ENCODE measurements at places on chromosomes 5 and 9. TPM values are rescaled to one million over a fixed set of nuclear protein-coding genes. Genes with fewer than 3 reads are reported as not detected.

DNA sequence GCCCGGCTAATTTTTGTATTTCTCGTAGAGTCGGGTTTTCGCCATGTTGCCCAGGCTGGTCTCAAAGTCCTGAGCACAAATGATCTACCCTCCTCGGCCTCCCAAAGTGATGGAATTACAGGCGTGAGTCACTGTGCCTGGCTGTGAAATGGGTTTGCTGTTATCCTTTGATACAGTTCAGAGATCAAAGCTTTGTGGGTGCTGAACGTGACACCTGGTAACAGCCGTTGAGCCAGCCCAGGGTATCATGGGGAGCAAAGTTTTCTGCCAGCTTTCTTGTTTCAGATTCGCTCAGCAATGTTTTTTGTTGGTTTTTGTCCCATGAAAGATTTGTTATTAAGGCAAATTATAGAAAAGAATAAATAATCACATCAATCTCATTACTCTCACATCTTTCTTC lies 68.9 kb upstream of the LPAR1 start:
- H3K27ac ChIP-seq = no peak overlapping the region
- no peaks in the 10 kb centered on the region for H3K36me3 ChIP-seq
- DNase-seq = no peak
- H3K27me3 ChIP-seq = no peaks in the 10 kb centered on the region
- H3K4me3 ChIP-seq = no peak overlapping the region

Gene COMMD10
- 30.4 TPM for total RNA-seq

DNA sequence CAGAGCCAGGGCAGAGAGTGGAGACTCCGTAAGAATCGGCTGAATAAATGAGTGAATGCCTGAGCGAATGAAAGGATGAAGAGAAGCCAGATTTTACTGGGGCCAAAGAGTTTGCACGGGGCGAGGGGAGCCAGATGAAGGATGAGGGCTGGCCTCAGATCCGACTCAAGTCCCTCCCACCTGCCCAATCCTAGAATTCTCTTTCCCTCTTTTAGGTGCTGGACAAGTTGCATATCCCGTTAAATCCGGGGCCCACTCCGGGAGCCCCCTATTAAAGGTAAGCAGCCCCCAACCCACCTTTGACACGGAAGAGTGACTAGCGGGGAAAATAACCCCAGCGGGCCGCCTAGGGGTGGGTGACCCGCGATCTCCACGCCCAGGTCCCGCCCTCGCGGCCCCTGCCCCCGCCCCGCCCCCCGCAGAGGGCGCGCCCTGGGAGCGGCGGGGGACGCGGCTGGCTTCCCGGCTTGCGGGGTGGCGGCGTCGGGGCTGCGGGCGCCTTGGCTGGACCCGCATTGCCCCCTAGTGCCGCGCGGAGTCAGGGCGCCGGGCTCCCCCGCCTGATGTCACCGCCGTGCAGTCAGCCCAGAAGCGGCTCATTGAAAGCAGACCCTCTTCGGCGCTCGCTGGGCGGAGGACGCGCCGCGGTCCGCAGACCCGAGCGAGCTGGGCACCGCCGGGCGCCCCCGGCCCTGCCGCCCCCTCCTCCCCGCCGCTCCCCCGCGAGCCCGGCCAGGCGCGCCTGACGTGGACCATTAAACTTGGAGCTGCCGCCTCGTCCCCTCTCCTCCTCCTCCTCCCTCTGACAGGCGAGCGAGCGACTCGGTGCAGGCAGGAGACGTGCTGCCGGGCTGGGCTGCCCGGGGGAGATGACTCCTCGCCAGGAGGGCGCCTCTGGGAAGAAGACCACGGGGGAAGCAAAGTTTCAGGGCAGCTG lies at the start of gene ADRA1B:
ADRA1B (plus strand) TSS at position 579 of the 937 bp plus-strand sequence. CDS start 424 bp downstream, outside the sequence.
- H3K27me3 ChIP-seq = no peaks in the 10 kb centered on the region
- H3K4me3 ChIP-seq = peak within 1 kb of the TSS; percentile 66
- H3K4me1 ChIP-seq = peaks cover 20% of the 10 kb centered on the region
- no peaks in the 10 kb centered on the region for H3K36me3 ChIP-seq

DNA sequence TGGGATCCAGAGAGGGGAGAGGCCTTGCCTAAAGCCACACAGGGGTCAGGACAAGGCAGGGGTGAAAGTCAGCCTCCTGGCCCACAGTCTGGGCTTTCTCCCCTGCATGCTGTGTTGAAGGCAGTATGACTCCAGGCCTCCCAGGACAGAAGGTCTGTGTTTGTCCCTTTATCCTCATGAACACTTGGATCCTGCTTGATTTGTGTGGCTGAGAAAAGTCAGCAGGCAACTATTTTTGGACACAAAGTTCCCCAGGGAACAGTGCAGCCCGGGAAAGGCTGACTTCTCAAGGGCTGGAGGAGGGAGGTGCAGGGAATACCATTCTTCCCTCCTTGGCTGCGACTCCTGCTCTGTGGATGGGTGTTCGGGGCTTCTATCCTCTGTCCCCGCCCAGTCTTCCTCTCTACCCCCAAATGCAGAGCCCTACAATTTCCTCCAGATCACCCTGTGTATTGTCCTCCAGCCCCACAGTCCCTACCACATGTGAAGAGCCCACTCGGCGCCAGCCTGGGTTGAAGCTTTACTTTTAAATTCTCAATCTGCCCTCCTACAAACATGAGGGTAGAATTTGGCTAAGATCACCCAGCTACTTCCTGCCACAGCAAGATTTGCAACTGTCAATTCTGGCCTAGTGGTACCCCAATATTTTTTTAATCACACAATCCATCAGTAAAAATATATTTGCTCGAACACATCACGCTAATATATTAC lies 4.1 kb downstream of the AKNA start:
- peaks cover 14% of the 10 kb centered on the region for H3K36me3 ChIP-seq
- peaks cover 53% of the 10 kb centered on the region for H3K4me1 ChIP-seq
- H3K4me3 ChIP-seq = peak overlapping the region; percentile 41
- peak; percentile 94 for DNase-seq

DNA sequence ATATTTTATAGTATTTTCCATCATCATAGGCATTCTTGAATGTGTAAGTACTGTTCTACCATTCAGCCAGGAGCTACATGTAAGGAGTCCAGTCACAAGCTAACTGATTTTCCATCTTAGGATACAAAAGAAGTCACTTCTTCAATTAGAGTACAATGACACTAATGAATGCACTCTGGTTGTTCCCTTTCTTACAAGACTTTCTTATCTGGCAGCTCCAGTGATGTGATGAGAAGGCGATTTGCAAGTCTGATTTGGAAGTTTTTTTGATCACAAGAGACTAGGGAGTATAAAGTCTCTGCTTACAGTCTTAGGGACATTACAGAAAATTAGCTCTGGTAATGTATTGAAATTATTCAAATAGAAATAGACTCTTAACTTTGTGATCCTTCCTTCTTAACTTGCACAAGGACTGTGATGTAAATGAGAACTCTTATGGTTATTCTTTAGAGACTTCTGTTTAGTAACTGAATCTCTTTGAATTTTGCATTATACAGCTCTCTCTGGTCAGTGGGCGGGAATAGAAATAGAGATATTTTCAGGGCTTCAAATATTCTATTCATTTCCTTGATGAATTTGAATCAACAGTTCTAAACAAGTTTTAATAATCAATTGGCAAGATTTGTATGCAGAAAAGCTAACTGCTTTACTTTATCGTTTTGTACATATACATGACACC lies 130.4 kb upstream of the CDH6 start:
- DNase-seq = no peak
- H3K4me3 ChIP-seq = no peak overlapping the region
- no peaks in the 10 kb centered on the region for H3K27me3 ChIP-seq
- no peaks in the 10 kb centered on the region for H3K36me3 ChIP-seq

- no peak overlapping the region for H3K4me3 ChIP-seq
- peaks cover 5% of the 10 kb centered on the region for H3K4me1 ChIP-seq
- no peaks in the 10 kb centered on the region for H3K36me3 ChIP-seq
- H3K27me3 ChIP-seq = no peaks in the 10 kb centered on the region
- no peak overlapping the region for H3K27ac ChIP-seq
Observed at GRCh38 chr5:72658161-72658560, 151.0 kb upstream of the ZNF366 start.

DNA sequence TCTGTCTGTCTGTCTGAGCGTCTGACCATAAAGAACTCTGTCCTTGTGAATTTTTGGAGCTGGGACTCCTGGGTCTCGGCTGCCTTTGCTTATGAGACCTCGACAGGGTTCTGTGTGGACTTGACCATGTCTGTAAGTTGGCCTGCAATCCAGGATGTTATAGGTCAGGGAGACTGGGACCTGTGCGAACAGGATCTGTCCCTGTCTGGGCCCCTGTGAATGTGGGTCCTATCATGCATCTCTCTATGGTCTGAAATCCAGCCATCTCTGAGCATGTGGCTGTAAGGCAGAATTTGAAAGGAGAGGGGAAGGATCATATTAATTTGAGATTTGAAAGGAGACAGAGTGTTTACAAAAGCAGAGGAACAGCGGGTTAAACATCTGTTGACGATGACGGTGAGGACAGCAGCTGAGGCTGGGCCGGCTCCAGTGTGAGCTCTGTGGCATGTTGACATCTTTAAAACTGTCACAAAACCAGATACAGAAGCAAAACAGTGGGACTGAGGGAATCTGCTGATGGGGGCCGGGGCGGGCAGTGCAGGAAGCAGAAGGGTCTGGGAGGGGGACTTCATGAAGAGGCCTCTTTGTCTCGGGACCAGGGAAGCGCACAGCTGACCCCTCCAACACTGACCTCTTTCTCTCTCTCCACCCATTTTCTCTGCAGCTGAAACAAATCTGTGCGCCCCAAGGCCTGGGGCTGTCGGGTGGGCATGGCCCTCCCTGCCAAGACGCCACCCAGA lies 19.1 kb upstream of the MVB12B start:
- peaks cover 3% of the 10 kb centered on the region for H3K27me3 ChIP-seq
- no peaks in the 10 kb centered on the region for H3K4me1 ChIP-seq
- H3K36me3 ChIP-seq = no peaks in the 10 kb centered on the region
- no peak overlapping the region for H3K27ac ChIP-seq

GRCh38 chr5:144328494-144328893 lies 157.8 kb downstream of the KCTD16 start:
- no peak overlapping the region for H3K27ac ChIP-seq
- DNase-seq = no peak
- no peak overlapping the region for H3K4me3 ChIP-seq
- no peaks in the 10 kb centered on the region for H3K27me3 ChIP-seq

DNA sequence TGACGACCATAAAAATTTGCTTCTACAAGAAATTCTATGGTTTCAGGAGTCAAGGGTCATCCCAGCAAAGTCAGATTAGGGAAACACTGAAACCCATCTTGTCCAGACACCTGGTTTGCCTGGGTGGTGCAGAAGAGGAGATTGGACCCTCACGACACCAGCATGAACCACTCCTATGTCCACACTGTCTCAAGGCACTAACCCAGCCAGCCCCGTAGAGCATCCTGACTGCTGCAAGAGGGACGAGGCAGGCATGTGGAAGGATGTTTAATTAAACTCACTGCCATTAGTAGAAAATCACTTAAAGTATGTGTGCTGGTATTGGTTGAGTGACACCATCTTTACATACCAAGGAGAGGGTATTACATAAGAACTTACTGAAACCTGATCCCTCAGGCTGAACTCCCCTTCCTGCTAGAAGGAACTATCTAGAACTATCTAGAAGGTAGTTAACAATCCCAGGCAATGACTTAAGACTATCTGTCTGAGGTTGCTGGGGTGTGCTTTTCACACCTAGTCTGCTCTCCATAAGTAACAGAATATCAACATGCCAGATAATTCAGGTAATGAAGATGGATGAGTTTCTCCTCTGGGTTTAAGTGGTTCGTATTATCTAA lies 93.6 kb downstream of the SEMA6A start:
- H3K27me3 ChIP-seq = no peaks in the 10 kb centered on the region
- no peak overlapping the region for H3K4me3 ChIP-seq
- no peaks in the 10 kb centered on the region for H3K36me3 ChIP-seq
- H3K27ac ChIP-seq = no peak overlapping the region
- no peak for DNase-seq

DNA sequence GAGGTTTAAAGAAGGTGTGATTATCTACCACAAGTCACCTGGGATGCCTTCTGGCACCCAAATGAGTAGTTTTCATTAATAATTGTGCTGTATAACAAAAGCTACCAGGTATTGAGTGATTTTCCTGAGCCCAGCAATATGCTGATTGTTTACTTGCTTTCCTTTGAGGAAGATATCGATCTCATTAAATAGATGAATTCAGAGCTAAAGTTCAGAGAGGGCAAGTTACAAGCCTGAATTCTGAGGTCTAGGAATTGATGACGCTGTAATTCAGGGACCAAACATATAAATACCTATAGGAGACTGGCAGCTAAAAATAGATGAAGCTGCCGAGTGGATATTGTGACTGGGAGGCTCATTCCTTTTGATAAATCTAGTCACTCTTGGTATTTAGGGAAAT lies 1.1 kb downstream of the ERCC6L2 start:
- no peak overlapping the region for H3K4me3 ChIP-seq
- peaks cover 8% of the 10 kb centered on the region for H3K4me1 ChIP-seq
- no peaks in the 10 kb centered on the region for H3K27me3 ChIP-seq
- no peak overlapping the region for H3K27ac ChIP-seq
- H3K36me3 ChIP-seq = peaks cover 3% of the 10 kb centered on the region

- H3K27ac ChIP-seq = no peak overlapping the region
- no peaks in the 10 kb centered on the region for H3K27me3 ChIP-seq
- no peak overlapping the region for H3K4me3 ChIP-seq
- no peak for DNase-seq
Observed at GRCh38 chr9:107992271-107992670, 502.7 kb upstream of the KLF4 start.

DNA sequence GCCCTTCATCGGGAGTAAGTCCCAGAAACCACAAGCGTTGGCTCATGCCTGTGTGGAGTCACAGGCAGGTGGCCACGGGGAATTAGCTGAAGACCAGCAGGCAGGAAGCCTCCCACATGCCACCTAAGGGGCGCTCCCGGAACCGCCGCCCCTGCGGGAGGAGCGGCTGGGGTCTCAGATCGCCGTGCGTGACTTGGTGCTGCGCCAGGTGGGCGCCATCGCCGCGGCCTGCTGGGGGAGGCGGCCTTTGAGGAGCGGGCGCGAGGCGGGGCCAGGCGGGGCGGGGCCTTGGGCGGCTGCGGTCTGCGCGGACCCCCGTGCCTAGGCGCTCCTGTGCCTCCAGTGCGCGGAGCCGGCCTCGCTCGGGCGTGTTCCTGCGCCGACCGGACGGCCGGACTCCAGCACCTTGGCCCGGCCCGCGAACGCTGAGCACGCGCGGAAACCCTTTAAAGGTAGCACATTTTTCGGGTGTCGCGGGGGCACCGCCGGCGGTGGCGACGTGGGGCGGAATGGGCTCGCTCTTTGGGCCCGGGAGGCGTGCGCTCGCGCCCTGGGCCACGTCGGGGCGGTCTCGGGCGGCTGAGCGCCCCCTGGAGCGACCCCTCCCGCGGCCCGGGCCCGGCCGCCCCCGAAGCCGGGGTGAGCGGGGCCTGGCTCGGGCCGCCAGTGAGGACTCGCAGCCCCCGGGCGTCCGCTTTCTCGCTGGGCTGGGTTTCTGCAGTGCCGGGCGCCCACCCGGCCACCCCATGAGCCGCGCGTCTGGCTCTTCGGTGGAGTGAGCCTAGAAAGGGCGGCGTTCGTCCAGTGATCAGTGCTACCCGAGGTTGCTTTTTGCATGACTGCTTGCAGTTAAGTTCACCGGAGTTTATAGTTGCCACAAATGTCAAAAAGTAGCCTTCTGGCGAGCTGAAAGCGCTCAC lies 24.5 kb downstream of the LECT2 start:
- H3K27ac ChIP-seq = no peak overlapping the region
- H3K4me3 ChIP-seq = no peak overlapping the region
- H3K27me3 ChIP-seq = peaks cover 70% of the 10 kb centered on the region
- H3K4me1 ChIP-seq = no peaks in the 10 kb centered on the region
- peak; percentile 51 for DNase-seq
- H3K36me3 ChIP-seq = no peaks in the 10 kb centered on the region

- no peak for DNase-seq
- H3K27me3 ChIP-seq = peaks cover 9% of the 10 kb centered on the region
- no peak overlapping the region for H3K4me3 ChIP-seq
Observed at GRCh38 chr5:123448017-123448617, 24.9 kb upstream of the CEP120 start.

GRCh38 chr5:32099486-32100035 lies 74.6 kb downstream of the GOLPH3 start:
- no peak overlapping the region for H3K27ac ChIP-seq
- H3K4me1 ChIP-seq = no peaks in the 10 kb centered on the region
- no peak overlapping the region for H3K4me3 ChIP-seq
- no peak for DNase-seq
- H3K27me3 ChIP-seq = no peaks in the 10 kb centered on the region
- H3K36me3 ChIP-seq = peaks cover 56% of the 10 kb centered on the region

Gene CARTPT
- not detected for total RNA-seq
